ENCODE measurements at places on chromosomes 5 and 9. TPM values are rescaled to one million over a fixed set of nuclear protein-coding genes. Genes with fewer than 3 reads are reported as not detected.

GRCh38 chr5:43412644-43413043 lies 453 bp upstream of the CCL28 start:
- no peak for DNase-seq

SPATA31A7 gene
- total RNA-seq = not detected

DNA sequence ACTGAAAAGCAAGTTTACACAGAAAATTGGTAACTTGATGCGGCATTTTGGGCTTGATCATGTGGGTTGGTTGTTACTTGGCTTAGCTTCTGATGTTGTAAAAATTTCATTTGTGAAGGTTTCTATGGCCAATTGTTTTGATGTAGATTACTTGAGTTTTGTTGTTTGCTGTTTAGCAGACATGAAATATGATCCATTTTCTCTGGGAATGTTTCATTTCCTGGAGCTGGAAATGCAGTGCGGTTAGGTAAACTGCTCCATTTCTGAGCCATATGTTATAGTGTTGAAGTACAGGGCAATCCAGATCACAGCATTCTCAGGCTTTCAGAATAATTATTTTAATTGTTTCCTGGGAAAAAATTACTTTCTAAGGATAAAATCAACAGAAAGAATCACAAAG lies 396.9 kb downstream of the ENC1 start:
- DNase-seq = no peak

TMEM171 gene
- total RNA-seq = not detected

C9 gene
- total RNA-seq = not detected

GPX8 gene
- not detected for total RNA-seq

- no peak for DNase-seq
Observed at GRCh38 chr5:154943527-154943926, 2.7 kb downstream of the MRPL22 start.

DNA sequence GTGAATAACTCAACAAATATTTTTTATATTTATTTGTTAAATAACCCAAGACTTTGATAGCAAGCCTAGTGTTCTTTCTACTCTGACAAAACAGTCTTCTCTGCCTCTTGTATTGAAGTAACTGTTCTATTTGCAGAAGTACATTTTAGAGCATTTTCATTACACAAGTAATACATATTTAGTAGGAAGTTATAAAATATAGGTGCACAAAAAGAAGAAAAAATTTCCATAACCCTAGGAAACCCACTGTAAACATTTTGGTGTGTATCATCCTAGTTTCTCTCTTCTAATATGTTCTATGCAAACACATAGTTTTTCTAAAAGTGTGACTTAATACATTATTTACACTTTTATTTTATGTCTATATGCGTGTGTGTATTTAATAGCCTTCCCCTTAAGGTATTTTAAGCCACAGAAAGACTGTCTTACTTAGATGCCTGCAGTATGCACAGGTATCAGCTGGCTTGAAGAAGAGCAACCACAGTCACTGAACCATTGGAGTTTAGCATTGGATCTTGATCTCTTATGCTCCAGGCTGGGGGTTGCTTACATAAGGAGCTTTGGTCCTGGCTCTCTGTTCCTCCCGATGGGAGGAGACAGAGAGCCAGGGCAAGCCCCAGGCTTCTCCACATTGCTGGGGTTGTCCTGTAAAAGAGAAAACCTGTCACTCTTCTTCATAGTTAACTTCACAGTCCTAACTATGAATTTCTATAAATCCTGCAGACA lies 3.8 kb downstream of the SELENOP start:
- no peak for DNase-seq

- DNase-seq = no peak
Observed at GRCh38 chr5:143397302-143398052, 6.0 kb downstream of the NR3C1 start.

HSDL2 gene
- total RNA-seq = 11.3 TPM

GRCh38 chr5:59840200-59840601 lies 53.3 kb downstream of the PDE4D start:
- DNase-seq = no peak

DNA sequence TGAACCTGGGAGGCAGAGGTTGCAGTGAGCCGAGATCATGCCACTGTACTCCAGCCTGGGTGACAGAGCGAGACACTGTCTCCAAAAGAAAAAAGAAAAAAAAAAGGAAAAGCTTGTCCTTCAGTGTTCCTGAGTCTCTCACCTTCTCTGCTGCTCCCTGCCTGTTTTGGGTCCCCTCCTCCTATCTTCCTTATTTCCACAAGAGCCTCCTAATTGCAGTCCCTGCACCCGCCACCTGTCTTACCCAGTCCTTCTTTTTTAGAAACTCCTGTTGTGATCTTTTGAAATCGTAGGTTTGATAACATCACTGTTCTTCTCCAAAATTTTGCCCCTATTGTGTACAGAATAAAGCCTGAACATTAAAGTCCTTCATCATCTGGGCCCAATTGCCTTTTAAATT lies 234.9 kb downstream of the SH3GL2 start:
- DNase-seq = no peak

DNA sequence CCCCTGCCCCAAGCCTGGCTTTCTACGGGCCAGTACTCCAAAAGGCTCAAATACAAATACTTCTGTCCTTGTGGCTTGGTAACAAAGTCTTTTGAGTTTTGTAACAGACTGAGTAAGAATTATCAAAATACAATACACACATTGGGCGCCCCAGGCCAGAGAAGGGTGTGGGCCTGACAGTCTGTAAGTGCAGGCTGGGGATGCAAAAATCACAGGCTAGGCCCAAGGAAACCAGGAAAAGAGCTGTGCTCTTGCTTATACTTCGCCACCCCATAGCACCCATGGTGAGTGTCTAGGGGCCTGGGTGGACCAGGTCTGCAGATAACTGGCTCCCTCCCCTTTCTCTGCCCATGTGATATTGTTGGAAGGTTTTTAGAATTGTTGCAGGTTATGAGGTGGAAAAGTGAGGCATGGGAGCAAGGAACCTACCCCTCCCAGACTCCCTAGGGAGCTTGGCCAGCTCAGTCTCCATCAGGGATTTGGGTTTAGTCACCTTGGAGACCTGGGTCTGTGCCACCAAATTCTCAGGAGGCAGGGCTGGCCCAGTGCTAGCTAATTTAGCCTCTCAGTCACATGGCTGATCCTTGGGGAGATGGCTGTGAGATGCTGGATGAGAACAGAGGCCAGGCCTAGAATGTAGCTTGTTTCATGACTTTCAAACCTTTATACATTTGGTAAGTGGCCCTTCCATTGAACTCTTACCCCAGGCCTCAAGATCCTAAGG lies 72.9 kb downstream of the TARS1 start:
- DNase-seq = no peak

SLC46A2 gene
- total RNA-seq = not detected

- DNase-seq = no peak
Observed at GRCh38 chr9:14992516-14992915, 82.3 kb upstream of the FREM1 start.

PKD2L2 gene
- not detected for total RNA-seq

RNF180 gene
- total RNA-seq = not detected

DNA sequence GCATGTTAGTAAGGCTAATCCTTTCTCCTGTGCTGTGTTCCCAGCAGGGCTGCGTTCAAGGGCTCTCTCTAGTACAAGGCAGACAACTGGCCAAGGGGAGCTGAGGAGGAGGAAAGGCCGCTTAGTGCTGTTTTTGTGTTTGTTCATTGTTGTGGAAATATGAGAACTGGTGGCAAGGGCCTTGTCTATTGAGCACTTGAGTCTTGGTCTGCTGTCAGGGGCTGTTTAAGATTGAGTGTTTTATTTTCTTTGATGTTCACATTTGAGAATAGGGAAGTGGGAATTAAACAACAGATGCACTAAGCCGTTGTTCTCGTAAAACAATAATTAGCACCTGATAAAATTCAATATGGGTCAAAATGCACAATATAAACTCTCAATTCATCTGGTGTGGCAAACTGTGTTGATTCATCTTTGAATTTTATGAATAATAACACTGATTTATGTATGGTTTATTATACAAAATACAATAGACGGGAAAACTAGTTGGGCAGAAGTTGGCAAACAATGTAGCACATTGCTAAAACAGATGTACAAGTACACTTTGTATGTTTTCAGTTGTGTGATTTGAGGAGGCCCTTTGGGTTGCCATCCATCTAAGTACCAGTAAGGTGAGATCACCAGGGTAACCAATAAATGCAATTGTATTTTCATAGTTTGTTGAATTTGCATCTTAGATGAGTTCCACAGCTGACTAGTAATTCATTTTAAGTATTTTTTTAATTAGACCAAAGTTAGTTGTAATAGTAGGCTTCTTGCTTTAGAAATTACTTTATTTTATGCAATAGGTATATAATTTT lies 97.6 kb upstream of the GRHPR start:
- peak; percentile 34 for DNase-seq

DNA sequence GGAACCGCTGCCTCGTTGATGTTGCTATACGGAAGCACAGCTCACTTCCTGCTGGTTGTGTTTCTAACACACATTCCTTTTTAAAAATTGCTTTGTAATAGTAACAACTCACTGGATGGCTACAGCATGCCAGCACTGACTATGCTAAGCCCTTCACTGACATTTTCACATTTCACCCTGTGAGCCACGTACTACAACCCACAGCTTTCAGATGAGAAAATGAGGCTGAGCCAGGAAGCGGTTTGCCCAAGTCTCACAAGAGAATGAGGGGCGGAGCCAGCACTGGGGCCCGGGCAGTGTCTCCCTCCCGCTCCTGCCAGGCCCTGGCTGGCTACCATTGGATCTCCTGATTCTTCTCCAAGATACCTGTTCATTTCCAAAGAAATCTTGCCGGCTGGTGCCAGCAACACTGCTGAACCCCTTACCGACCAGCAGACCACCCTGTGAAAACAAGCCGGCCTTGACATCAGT lies 38.3 kb downstream of the FAM78A start:
- DNase-seq = peak; percentile 58

STKLD1 gene
- total RNA-seq = 0.37 TPM

SLC6A7 gene
- not detected for total RNA-seq

ADRB2 gene
- 3.2 TPM for total RNA-seq

GRCh38 chr5:58775701-58776262 lies 192.9 kb downstream of the RAB3C start:
- no peak for DNase-seq

DNA sequence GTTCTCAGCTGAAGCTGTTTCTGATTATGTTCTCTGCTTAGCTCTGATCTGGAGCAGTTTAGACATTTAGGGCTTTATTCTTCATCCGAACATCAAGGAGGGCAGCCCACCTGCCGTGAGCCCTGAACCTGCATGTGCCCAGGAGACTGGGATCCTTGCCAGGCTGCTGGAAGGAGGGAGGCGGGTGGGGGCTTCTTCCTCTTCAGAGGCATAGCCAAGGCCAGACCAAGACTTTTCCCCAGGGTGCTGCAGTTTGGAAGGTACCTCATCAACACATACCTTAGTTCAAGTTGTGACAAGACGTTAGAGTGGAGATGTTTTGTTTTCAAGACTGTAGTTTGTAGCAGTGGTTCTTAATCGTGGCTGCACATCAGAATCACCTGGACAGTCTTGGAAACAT lies 64.9 kb downstream of the RALGPS1 start:
- DNase-seq = no peak

DNA sequence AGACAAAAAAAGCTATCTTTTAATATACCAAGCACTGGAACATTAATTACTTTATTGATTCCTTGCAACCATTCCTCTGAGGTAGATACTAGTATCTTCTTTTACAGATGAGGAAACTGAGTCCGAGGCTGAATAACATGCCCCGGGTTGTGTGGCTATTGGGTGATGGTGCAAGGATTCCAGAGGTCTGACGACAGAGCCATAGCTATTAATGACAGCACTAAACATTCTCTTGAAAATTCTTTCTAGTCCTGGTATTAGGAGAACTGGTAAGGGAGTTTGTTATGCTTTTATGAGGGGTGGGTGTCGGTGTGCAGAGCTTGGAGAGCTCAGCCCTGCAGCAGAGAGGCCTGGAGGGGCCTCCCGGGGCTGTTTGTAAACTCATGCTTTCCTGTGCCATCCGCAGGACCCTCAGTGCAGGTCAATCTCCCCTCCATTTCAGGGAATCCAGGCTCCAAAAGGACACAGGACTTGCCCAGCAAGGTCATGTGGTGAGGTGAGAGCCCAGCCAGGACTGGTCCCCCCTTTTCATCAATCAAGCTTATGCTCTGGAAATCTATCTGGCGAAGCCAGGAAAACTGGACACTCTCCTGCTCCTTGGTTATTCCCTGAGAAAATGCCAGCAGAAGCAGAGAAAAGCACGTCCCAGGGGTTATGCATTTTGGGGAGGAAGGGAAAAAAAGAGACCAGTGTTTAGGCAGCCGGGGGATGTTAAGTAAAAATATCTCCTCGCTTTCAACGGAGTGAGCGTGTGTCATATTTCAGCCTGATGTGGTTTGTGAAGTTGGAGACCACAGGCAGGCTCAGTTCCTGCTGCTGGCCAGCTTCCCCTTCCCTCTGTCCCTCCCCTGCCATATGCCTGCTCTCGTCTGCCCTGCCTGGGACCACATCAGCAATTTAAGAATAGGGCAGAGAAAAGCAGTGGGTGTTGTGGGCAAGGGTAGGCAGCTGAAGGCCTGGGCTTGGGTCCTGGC lies 3.7 kb downstream of the GSN start:
- DNase-seq = no peak

FAM78A gene
- 22.9 TPM for total RNA-seq

DNA sequence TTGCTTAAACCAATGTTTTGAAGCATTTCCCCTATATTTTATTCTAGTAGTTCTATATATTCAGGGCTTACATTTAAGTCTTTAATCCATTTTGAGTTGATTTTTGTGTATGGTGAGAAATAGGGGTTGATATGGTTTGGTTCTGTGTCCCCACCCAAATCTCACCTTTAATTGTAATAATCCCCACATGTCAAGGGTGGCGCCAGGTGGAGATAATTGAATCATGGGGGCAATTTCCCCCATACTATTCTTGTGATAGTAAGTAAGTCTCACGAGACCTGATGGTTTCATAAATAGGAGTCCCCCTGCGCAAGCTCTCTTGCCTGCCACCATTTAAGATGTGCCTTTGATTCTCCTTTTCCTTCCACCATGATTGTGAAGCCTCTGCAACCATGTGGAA lies 92.2 kb upstream of the TBC1D2 start:
- no peak for DNase-seq

PCDHGC5 gene
- total RNA-seq = 0.24 TPM

SLC1A3 gene
- total RNA-seq = 0.44 TPM

CDH9 gene
- total RNA-seq = not detected

DNA sequence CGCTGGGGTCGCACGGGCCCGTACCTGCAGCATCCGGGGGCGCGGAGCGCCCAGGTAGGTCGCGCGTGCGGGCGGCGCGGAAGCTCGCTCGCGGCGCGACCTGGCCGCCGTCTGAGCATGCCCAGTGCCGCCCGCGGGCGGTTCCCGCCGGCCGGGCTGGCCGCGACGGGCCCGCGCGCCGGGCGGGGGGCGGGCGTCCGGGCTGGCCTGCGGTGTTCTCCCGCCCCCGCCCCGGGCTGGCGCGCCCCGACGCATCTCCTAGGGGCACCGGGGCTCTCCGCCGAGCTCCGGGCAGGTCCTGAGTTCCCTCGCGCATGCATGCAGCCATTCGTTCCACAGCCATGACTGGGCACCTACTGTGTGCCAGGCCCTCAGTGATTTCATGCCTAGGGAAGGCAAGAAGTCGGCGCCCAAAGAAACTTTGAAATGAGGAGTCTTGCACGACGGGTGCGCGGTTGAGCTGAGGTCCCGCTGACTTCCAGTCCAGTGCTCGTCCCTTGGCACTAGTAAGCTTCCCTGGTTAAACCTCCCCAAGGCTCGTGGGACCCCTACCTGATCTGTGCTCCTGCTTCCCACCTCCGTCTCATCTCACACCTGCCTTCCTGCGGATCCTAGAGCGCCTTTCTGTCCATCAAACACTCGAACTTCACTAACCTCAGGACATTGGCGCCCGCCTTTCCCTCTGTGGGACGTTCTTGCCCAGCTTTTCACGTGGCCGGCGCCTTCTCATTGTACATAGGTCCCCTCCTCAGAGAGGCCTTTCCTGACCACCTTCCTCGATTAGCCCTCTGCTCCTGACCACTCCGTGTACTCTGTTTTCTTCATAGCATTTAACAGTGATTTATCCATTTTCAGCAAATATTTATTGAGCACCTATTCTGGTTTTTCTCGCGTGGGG lies at the start of gene PTPN3:
PTPN3 (minus strand) TSS at position 113 of the 898 bp plus-strand sequence. CDS start 34,873 bp downstream, outside the sequence.
- no peak for DNase-seq
